ENCODE measurements at places on chromosomes 6 and 20.

DNA sequence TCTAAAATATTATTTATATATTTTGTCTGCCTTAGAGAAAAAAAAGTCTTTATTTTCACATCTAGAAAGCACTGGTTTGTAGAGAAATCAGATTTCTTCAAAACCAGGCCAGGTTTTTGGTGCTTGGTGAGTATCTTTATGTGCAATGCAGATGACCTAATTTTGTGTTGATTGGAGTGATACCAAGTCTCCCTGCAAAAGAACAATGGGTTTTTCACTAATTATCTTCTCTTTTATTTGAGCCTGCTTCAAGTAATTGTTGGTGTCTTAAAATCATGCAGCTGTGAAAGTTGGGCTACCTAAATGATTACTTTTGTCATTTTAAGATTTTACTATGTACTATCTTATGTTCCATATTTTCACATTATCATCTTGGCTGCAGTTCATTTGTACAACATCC is 874.7 kb downstream of the TFAP2A start:
- H3K27ac ChIP-seq: no peak overlapping the region
- no peaks in the 10 kb centered on the region for H3K27me3 ChIP-seq
- H3K4me1 ChIP-seq: no peaks in the 10 kb centered on the region

GRCh38 chr20:10449270-10449669 is 14.2 kb downstream of the SLX4IP start:
- H3K4me3 ChIP-seq: no peak overlapping the region
- no peaks in the 10 kb centered on the region for H3K27me3 ChIP-seq
- no peak overlapping the region for H3K27ac ChIP-seq

- no peak for DNase-seq
- peaks cover 38% of the 10 kb centered on the region for H3K36me3 ChIP-seq
- H3K4me3 ChIP-seq: no peak overlapping the region
- no peak overlapping the region for H3K27ac ChIP-seq
Observed at GRCh38 chr6:16583144-16583762, 178.0 kb downstream of the ATXN1 start.

GRCh38 chr6:128474481-128474880 is 45.9 kb downstream of the PTPRK start:
- H3K4me3 ChIP-seq: no peak overlapping the region
- H3K36me3 ChIP-seq: no peaks in the 10 kb centered on the region
- H3K4me1 ChIP-seq: peaks cover 11% of the 10 kb centered on the region
- no peak overlapping the region for H3K27ac ChIP-seq

- no peaks in the 10 kb centered on the region for H3K4me1 ChIP-seq
- no peak overlapping the region for H3K4me3 ChIP-seq
- no peak overlapping the region for H3K27ac ChIP-seq
- peaks cover 28% of the 10 kb centered on the region for H3K27me3 ChIP-seq
- H3K36me3 ChIP-seq: no peaks in the 10 kb centered on the region
Observed at GRCh38 chr20:5463007-5463686, 146.4 kb upstream of the PROKR2 start.

GRCh38 chr6:52336919-52337561 is 24.9 kb upstream of the PAQR8 start:
- H3K27ac ChIP-seq: no peak overlapping the region
- no peaks in the 10 kb centered on the region for H3K27me3 ChIP-seq
- peaks cover 68% of the 10 kb centered on the region for H3K4me1 ChIP-seq
- no peak for DNase-seq

GRCh38 chr20:48669946-48670605 is 157.7 kb downstream of the PREX1 start:
- no peaks in the 10 kb centered on the region for H3K4me1 ChIP-seq

All from activated naive CD8-positive, alpha-beta T cell treated with anti-CD3 and anti-CD28 coated beads, Interleukin-2, amount 50 U/mL, for 24 hours (primary cell).